HFFc6 (cell line): ENCODE measurements at places on chromosomes 12 and 14.

- DNase-seq: no peak
These were observed 155.5 kb upstream of the NTF3 start for GRCh38 chr12:5276327-5276880.

DNA sequence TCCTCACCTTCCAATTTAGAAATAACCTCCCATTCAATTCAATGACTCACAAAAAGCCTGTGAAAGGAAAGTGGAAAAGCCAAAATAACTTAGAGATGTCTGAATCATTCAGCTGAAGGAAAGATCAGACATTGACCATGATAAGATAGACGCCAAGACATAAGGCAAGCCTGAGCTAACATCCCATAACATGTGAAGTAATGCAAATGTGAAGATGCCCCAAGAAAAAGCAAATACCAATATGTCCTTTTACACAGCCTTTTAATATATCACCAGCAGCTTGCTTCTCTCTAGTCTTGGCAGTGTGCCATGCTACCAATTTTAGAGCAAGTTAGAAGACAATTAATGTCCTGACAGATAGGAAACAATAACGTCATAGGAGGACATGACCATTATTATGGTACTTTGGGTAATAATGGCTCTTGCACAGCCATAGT, 2.4 kb upstream of the NUMB start:
- peak; percentile 44 for DNase-seq

DNA sequence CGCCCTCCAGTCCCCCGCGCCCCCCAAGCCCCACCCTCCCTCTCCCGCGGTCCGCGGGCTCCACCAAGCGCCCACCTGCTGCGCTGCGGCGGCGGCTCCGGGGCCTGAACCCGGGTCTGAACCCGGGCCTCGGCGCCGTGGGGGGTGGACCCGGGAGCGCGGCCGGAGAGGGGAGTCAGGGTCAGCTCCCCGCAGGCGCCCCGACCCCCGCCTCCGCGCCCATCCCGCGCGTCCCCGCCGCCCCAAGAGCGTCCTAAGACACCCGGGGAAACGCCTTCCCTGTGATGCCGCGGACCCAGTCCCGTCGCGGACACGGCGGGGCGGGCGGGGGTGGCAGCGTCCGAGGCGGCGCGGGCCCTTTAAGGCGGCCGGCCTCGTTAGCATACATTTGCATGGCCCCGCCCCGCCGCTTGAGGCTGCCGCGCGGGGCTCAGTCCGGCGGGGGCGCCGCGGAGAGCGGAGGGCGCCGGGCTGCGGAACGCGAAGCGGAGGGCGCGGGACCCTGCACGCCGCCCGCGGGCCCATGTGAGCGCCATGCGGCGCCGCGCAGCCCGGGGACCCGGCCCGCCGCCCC, at the start of gene MMP17:
Gene MMP17, plus strand, starts transcription at position 433 of the 574 bp plus-strand sequence. Its CDS starts 102 bp downstream, at position 535.
- DNase-seq: no peak

- DNase-seq: no peak
These were observed 1.4 kb downstream of the SIX1 start for GRCh38 chr14:60647837-60648248.

DNA sequence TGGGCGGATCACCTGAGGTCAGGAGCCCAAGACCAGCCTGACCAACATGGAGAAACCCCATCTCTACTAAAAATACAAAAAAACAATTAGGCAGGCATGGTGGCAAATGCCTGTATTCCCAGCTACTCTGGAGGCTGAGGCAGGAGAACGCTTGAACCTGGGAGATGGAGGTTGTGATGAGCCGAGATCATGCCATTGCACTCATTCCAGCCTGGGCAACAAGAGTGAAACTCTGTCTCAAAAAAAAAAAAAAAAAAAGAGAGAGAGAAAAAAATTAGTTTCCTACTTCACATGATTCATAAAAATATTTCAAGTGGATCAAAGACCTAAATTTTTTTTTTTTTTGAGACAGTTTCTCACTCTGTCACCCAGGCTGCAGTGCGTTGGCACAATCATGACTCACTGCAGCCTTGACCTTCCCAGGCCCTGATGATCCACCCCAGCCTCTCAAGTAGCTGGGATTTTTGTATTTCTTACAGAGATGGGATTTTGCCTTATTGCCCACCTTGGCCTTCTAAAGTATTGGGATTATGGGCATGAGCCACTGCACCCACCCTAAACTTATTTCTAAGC, 24.9 kb downstream of the FCF1 start:
- peak; percentile 8 for DNase-seq

- no peak for DNase-seq
These were observed 35.8 kb upstream of the DICER1 start for GRCh38 chr14:95193081-95193480.

DNA sequence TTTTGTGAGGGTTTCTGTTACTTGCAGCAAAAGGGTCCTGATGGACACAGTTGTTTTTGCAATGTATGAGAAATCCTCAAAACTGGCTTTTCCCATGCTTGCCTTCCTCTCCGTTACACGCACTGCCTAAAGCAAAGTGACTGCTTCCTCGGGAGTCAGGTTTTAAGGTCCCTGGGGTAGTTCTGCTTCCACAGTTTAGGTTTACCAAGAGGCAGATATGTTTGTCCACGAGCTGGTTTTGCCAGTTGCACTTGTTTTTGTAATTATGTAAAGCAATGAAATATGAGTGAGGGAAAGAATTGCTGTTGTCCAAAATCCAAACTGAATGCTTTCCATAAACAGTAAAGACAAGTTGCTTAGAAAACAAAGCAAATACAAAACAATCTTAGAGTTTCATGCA, 290.7 kb upstream of the AMIGO2 start:
- DNase-seq: no peak

GRCh38 chr12:25404955-25405354, 148.1 kb downstream of the LMNTD1 start:
- DNase-seq: no peak

GRCh38 chr12:20368651-20369304, 441 bp downstream of the PDE3A start:
- no peak for DNase-seq

GRCh38 chr12:39375206-39375808, 67.6 kb downstream of the KIF21A start:
- no peak for DNase-seq
